ENCODE measurements at places on chromosomes 4 and X.

DNA sequence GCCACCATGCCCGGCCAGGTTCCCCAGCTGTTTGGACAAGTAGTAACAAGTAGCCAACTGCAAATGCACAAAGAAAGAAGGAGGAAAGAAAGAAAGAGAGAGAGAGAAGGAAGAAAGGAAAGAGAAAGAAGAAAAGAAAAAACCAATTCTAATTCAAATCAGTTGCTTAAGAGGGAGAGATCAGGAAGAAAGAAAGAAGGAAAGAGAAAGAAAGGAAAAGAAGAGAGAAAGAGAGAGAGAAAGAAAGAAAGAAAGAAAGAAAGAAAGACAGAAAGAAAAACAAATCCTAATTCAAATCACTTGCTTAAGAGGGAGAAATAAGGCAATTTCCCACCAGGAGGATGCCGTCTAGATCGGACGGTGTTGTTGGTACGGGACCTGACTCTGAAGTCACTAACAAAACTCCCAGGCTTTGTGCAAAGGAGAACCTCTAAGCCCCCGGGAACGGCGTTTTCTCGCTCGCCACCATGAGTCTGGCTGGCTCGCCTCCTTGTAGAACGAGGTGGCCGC lies 95.5 kb upstream of the PPP2R3B start:
- DNase-seq: no peak

DNA sequence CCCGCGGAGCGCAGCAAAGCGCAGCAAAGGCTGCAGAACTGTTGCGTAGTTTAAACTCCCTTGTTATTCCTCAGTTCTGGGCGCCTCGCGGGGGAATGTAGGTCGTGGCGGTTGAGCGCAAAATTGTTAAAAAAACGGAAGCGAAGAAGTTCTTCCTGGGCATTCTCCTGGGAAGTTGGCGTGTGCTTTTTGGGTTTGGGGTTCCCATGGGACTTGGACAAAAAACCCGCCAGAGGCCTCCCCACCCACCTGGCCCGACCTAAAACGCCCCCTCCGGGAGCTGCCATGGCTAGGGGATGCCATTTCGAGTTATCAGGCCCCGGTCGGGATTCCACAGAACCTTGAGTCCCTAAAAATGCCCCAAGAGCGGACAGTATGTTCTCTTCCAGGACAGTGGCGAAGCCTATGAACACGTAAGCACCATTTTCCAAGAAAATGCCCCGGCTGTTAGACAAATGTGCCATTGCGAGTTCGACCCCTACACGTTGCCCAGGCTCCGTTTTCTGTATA lies 8.9 kb downstream of the ZIC3 start:
- no peak for DNase-seq

- peak; percentile 16 for DNase-seq
These were observed 851.9 kb upstream of the FRG1 start for GRCh38 chr4:189088780-189089179.

- DNase-seq: no peak
These were observed 160.7 kb downstream of the MID1IP1 start for GRCh38 chrX:38961936-38962335.

- no peak for DNase-seq
These were observed at the start of gene GPRIN3 for GRCh38 chr4:89307446-89308160. Gene GPRIN3 (minus strand): TSS chr4:89307800. CDS start chr4:89250110, 57,690 bp downstream.

GRCh38 chr4:134812611-134813010 lies 611.0 kb upstream of the PABPC4L start:
- DNase-seq: no peak

- DNase-seq: no peak
These were observed 131.4 kb upstream of the CTSO start for GRCh38 chr4:156085100-156085499.

DNA sequence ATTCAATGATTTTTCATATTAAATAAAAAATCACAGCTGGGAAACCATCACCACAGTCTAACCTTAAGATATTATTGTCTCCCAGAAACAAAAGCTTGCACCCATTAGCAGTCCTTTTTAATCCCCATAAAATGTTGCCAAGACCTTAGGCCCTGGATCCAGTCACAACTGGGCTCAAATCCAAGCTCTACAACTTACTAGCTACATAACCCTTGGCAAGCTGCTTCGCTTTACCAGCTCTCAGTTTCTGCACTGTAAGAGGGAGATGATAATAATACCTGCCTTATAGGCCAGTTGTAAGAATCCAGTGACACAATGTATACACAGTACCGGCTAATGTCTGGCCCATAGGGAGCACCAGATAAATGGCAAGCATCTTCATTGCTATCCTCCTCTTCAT lies 400.9 kb upstream of the FGF13 start:
- no peak for DNase-seq

- no peak for DNase-seq
These were observed 1.8 kb upstream of the NAA15 start for GRCh38 chr4:139299536-139299935.

DNA sequence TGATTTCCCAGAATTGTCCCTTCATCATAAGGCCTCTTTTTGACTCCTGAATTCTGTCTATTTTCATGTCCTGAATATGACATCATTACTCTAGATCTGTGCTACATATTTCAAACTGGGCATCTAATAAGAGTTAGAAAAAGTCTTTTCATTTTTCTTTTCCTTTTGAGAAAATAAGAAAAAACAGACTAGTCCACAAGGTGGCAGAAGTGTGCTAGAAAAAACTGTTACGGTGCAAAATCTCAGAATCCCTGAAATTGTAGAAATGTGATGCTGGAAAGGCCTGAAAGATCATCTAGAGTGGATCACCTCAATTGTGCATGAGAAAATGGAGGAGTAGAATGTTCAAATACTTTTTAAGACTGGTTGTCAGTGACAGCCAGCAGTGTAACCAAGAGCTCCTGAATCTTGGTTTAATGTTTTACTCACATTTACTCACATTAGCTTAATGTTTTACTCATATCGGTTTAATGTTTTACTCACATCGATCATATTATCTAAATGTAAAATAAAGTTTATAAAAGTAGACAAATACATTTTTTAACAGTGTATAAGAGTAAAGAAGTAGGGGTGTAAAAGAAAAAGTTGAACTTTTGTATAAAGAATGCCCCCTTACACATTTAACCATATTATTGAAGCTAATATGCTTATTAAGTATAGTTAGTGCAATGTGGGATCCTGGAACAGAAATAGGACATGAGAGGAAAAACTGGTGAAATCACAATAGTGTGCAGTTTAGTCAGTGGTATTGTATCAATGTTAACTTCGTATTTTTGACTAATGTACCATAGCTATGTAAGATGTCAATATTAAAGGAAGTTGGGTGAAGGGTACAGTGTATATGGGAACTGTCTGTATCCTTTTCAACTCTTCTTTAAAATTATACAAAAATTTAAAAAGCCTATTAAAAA lies 15.2 kb downstream of the ASB11 start:
- DNase-seq: no peak

DNA sequence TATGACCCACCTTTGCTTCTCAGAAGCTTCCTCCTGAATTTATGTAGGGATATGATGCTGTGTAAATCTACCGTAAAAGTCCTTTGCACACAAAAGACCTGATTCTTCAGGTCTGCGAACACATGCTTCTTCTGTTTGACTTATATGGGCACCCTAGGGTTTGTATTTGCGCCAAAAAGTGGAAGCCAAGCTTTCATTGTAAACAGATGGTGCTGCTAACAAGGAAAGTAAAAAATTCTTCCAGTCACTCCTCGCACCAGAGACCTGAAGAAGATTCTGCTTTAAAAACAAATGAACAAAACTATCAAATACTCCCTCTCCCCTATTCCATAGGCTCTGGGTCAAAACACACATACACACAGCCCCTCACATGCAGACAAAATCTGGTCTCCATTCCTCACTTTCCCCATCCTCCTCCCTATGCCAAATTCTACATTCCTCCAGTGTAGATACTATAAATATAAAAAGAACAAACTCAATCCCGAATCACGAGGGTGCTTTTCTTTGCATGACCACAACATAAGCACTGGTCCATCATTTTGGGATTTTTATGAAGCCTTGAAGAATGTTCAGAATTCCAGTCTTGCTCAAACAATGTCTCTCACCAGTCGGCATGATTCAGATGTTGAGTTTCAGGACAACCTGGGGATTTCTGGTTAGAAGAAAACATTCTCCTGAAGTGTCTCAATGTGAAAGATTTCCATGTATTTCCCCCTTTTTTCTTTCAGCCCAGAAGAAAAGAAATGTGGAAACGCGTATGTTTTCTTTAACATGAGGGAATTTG lies 125.1 kb downstream of the PALLD start:
- DNase-seq: no peak

DNA sequence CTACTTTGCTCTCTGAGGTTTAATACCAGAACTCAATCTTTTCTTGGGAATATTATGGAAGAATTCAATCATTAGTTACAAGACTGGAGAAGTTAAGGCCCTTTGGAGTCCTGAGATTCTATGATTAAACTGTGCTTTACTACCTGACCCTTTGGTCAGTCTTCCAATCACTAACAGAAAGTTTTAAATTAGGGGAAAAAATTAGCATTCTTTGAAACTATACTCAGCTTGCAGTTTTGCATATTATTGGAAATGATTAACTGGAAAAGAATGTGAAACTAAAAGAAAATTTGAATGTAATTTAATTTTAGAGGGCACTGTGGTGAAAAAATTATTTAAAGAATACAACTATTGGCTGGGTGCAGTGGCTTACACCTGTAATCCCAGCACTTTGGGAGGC lies 18.7 kb upstream of the GPR34 start:
- DNase-seq: no peak

GRCh38 chr4:113822555-113823290 lies 61.2 kb upstream of the CAMK2D start:
- DNase-seq: no peak

- DNase-seq: no peak
These were observed 114.7 kb upstream of the WDFY3 start for GRCh38 chr4:85081196-85081595.

- DNase-seq: no peak
These were observed 51.2 kb upstream of the LGI2 start for GRCh38 chr4:25081866-25082471.

DNA sequence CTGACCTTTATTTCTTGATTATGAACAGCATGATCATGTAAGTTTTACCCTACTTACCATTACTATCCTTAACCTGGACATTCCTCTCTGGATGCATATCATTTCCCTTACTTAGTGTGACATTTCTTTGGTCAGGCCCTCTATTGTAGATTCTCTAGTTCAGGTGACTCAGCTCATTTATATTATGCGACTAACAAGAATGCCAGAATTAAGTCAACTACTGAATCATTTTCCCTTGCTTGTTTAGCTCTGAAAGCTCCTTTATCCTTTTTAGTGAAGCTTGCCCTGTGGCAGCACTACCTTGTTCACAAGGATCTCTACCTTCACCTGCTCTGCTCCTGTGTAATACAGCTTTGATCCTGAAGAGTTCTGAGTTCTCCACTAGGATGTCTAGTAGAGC lies 15.1 kb upstream of the UGT2B17 start:
- no peak for DNase-seq

All from NCI-H2081 treated with DMSO at 0.1 percent for 48 hours (cell line).